ENCODE measurements at places on chromosomes 2 and 18.
A peak's percentile ranks its signal among the peaks of the same experiment; 100 is the strongest.

GRCh38 chr2:207491086-207491485, 38.7 kb upstream of the CREB1 start:
- no peaks in the 10 kb centered on the region for H3K36me3 ChIP-seq
- no peak for DNase-seq
- no peak overlapping the region for H3K27ac ChIP-seq
- H3K4me3 ChIP-seq: no peak overlapping the region

GRCh38 chr2:186718903-186719302, 25.0 kb downstream of the FAM171B start:
- DNase-seq: no peak
- H3K4me3 ChIP-seq: no peak overlapping the region
- no peaks in the 10 kb centered on the region for H3K36me3 ChIP-seq
- 0 out of 2 replicates have a peak, but pooled peaks cover 6% of the 10 kb centered on the region for H3K4me1 ChIP-seq
- H3K27ac ChIP-seq: no peak overlapping the region

DNA sequence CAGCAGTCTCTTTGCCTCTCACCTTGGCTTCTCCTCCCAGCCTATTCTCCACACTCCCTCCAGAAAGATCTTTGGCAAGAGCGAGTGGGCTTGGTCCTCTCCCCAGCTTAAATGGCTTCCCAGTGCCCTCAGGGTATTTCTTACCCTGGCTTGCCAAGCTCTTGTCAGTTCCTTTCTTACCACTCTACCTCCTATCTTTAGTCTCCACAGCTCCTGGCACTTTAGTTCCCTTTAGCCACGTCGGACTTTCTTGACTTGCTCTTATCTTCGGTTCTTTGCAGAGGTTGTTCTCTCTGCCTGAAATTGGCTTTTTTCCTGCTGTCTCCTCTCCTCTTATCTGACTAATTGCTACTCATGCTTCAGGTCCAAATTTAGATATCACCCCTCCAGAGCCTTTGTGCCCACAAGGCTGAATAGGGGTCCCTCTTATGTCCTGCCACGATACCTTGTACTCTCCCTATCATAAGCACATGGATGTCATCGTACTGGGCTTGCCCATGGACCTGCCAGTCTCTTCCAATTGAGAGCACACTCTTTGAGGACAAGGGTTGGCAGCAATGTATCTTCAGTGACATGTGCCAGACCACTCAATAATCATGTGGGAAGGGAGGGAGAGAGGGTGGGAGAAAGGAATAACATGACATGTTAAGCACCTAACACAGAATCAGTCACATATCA, 131.7 kb upstream of the CTAGE1 start:
- no peak for DNase-seq
- H3K4me3 ChIP-seq: no peak overlapping the region
- no peaks in the 10 kb centered on the region for H3K27me3 ChIP-seq
- H3K27ac ChIP-seq: no peak overlapping the region

DNA sequence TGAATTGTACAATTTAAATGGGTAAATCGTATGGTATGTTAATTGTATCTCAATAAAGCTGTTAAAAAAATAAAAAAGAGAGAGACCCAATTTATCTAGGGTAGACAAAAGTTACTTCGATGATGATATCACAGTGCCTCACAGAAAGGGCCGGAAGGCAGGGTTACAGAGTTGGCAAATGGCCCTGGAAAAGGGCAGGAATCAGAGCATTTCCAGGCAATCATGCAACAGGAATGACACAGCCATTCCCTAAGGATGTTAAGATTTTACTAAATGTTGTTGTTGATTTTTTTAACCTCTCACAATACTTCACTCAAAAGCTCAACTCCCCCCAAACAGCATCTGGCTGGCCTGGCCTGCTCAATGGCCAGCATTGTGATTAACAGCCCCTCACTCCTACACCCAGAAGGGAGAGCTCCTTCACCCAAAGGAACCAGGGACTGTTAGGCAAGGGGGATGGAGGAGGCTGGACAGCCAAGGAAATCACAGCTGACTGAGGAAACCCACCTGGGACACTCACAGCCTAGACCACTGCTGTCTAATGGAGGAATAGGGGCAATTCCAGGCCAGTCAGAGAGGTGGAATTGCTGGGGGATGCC, 7.7 kb upstream of the SP100 start:
- peaks cover 20% of the 10 kb centered on the region for H3K4me1 ChIP-seq
- no peaks in the 10 kb centered on the region for H3K27me3 ChIP-seq
- no peaks in the 10 kb centered on the region for H3K36me3 ChIP-seq
- H3K27ac ChIP-seq: peak overlapping the region; percentile 60
- peak; percentile 94 for DNase-seq

DNA sequence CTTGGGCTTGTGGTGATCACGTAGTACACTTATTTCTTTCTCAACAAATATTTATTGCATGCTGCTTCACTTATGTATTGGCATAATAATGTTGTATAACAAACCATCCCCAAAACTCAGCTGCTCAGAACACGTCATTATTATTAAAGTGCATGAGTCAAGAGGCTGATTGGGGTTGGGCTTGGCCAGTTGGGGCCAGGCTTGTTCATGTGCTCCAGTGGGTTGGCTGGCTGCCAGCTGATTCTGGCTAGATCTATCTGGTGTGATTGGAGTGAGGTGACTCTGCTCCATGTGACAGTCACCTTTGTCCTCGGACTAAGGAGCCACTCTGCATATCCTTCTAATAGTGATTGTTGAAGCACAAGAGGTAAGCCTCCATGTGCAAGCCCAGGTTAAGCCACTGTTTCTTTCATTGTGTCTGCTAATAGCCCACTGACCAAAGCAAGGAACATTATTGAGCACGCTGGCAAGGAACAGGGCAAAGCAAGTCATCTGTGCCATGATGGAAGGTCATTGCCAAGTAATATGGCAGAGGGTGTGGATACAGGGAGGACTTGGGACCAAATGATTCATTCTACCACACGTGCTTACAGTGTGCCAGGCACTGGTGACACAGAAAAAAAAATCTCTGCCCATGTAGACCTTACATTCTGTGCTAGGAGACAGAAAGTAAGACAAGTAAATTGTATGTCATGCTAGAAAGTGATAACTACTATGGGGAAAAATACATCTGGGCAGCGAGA, 63.3 kb upstream of the TMEM182 start:
- peaks cover 26% of the 10 kb centered on the region for H3K27me3 ChIP-seq
- H3K27ac ChIP-seq: no peak overlapping the region
- peak; percentile 8 for DNase-seq
- H3K36me3 ChIP-seq: no peaks in the 10 kb centered on the region

GRCh38 chr2:23538566-23538965, 153.6 kb downstream of the KLHL29 start:
- no peaks in the 10 kb centered on the region for H3K36me3 ChIP-seq
- H3K27me3 ChIP-seq: no peaks in the 10 kb centered on the region
- peaks cover 15% of the 10 kb centered on the region for H3K4me1 ChIP-seq
- no peak overlapping the region for H3K27ac ChIP-seq

- H3K36me3 ChIP-seq: no peaks in the 10 kb centered on the region
- no peak overlapping the region for H3K4me3 ChIP-seq
- H3K27me3 ChIP-seq: no peaks in the 10 kb centered on the region
- no peak for DNase-seq
Observed at GRCh38 chr2:221778025-221778424, 205.9 kb upstream of the EPHA4 start.

Data from GM23248 (cell line).